ENCODE measurements at places on chromosomes 12 and 14. TPM values are rescaled to one million over a fixed set of nuclear protein-coding genes. Genes with fewer than 3 reads are reported as not detected.

GRCh38 chr12:104763168-104763805, 194.8 kb downstream of the SLC41A2 start:
- no peak for DNase-seq

GRCh38 chr14:38605193-38606114, 349.6 kb upstream of the CLEC14A start:
- no peak for DNase-seq

The PRH2 gene
- not detected for polyA plus RNA-seq

- DNase-seq: no peak
Measured at GRCh38 chr14:59309291-59309900, 120.9 kb downstream of the DAAM1 start.

GRCh38 chr14:34081576-34082136, 130.8 kb upstream of the EGLN3 start:
- no peak for DNase-seq

GRCh38 chr14:101836135-101836534, 74.6 kb downstream of the PPP2R5C start:
- peak; percentile 65 for DNase-seq

The ADAMTS20 gene
- 0.09 TPM for polyA plus RNA-seq

DNA sequence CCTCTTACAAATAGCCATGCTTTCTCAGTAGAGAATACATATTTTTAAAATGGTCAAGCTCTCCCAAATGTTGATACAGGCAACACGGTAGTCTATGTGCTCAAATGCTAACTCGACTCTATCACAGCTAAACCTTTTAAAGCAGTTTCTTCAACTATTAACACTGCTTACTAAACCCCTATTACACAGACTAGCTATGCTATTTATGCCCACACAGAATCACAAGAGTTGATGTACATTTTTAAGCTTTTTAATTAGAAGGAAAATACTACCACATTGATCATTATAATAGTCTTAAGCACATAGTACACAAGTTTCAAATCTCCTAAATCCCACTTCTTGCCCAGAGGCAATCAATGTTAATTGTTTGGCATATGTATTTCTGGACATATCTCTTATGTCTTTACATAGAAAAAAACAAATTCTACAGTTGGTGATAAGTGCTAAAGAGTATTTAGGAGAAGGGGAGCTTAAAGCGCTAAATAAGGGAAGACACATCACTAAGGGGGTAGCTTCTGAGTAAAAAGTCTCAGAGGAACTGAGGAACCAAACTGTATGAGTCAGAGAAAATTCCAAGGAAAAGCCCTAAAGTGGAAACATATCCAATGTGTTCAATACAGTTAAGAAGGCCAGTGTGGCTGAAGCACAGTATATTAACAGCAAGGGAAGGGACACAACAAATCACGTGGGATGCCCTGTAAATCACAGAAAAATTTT, 13.7 kb downstream of the HNRNPC start:
- DNase-seq: no peak

DNA sequence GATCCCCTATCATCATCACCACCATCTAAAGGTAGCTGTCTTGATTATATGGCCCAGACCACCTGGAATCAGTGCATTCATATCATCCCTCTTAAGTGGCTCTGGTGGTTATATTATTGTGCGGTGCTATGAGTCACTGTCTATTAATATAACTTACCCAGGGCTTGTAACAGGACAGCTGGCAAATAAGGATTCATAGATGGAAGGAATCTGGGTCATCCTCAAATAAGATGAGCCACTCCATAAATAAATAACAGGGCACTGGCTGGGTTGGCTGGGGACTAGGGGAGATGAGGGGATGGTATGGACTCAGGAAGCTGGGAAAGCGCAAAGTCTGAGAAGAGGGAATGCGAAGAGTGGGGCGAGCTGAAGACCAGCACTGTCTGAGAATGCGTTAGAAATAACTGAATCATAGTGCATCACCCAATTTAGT, 216.1 kb downstream of the NUAK1 start:
- DNase-seq: peak; percentile 75

DNA sequence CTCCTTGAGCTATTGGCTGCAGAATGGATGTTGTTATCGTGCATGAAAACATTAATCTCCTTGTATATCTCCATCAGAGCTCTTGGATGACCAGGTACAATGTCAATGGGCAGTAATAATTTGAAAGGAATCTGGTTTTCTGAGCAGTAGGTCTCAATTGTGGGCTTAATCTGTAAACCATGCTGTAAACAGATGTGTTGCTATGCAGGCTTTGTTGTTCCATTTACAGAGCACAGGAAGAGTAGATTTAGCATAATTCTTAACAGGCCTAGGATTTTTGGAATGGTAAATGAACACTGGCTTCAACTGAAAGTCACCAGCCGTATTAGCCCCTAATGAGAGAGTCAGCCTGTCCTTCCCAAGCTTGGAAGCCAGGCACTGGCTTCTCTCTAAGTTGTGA, 50.4 kb downstream of the ATG14 start:
- no peak for DNase-seq

GRCh38 chr14:103820382-103820781, 27.0 kb downstream of the PPP1R13B start:
- DNase-seq: no peak

- no peak for DNase-seq
Measured at GRCh38 chr14:77469067-77469505, 11.2 kb downstream of the AHSA1 start.

GRCh38 chr14:24403294-24403998, 4.6 kb downstream of the NYNRIN start:
- DNase-seq: peak; percentile 88

- peak; percentile 68 for DNase-seq
Measured at GRCh38 chr12:93098077-93098476, 169.0 kb upstream of the EEA1 start.

- peak; percentile 21 for DNase-seq
Measured at GRCh38 chr12:87815771-87816585, 213.2 kb downstream of the C12orf50 start.

The CPNE6 gene
- 0.33 TPM for polyA plus RNA-seq

The MYF6 gene
- 83.0 TPM for polyA plus RNA-seq

DNA sequence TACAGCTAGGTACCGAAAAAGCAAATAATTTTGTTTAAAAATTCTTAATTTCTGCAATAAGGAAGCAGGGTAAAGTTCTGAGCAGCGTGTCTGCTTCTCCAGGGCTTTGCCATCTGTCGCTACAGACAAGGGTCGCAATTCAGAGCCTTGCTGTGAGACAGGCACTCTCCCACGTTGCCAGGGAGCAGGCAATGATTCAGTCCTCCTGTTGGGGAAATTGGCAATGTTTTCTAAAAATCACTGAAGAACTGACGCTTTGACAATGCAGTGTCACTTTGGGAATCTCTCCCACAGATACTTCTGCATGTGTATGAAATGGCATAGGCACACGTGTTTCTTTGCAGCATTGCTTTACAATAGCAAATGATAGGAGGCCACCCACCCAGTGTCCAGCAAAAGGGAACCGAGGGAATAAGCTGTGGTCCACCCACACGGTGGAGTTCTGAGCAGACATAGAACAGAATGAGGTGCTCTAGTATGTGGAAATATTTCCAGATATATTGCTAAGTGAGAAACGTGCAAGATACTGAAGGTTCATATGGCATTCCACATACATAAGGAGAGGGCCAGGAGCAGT, 16.0 kb upstream of the HIP1R start:
- DNase-seq: no peak

The NEK9 gene
- polyA plus RNA-seq: 74.8 TPM

Data from muscle of leg (tissue), 16 donors.